ENCODE measurements at places on chromosomes 3 and 15.

DNA sequence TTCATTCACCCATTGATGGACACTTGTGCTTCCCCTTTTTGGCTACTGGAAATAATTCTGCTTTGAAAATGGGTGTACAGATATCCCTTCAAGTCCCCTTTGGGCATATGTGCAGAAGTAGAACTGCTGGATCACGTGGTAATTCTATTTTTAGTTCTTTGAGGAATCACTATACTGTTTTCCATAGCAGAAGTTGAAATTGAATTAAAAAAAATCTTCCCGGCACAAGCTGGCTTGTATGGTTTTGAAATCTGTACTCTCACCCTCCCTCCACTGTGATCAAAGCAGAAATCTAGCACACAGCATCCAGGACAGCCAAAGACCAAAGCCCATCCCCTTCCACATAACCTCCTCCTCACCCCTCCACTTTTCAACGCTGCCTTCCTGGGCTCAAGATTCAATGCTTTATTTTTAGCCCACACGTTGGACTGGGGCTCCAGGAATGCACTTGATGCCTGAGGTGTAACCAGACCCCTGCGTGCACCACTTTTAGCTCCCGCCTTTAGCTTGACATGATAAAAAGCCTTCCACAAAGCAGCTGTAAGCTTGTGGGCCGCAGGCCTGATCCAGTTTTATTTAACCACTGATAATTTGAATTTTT is 29.9 kb downstream of the TMEM40 start:
- DNase-seq = peak; percentile 29

DNA sequence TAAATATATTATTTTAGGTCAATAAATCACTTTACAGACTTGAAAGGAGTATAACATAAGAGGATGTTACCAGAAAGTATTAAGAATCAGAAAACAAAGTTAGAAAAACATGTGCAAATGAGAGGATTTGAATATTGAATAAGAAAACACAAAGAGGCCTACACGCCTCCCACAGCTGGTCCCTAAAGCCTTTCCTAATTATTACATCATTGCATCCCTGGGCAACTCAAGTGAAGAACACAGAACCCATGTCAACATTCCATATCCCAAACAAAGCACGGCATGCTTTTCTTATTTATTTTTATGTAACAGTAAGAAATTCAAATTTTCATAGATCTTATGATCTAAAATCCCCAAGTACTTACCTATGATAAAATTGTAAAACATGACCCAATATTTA is 61.2 kb downstream of the HERC1 start:
- no peak for DNase-seq

DNA sequence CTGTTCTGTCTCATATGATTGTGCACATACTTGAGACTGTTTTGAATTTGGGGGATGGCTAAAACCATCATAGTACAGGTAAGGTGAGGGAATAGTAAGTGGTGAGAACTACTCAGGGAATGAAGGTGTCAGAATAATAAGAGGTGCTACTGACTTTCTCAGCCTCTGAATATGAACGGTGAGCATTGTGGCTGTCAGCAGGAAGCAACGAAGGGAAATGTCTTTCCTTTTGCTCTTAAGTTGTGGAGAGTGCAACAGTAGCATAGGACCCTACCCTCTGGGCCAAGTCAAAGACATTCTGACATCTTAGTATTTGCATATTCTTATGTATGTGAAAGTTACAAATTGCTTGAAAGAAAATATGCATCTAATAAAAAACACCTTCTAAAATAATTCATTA is 5.1 kb downstream of the CCR5 start:
- DNase-seq = no peak

GRCh38 chr15:56723787-56724186 is 9.5 kb downstream of the ZNF280D start:
- DNase-seq = no peak

DNA sequence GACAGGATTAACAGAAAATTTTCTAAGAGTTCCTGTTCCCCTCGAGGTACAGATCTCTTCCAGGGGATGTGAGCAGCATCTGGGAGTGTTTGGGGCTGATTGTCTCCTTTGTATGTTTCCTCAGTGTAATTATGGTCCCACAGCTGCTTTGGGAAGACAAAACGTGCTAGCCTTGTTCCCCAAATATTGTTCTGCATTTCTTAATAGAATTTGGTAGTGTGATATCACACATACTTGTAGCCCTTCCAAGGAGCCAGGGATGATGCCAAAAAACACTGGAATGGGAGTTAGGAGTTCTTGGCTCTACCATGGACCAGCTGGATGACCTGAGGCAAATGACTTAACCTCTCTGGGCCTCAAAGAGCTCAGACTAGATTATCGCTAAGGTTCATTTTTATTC is 19.0 kb upstream of the AGBL1 start:
- no peak for DNase-seq

- no peak for DNase-seq
Observed at GRCh38 chr3:68249265-68249664, 594.9 kb upstream of the SUCLG2 start.

DNA sequence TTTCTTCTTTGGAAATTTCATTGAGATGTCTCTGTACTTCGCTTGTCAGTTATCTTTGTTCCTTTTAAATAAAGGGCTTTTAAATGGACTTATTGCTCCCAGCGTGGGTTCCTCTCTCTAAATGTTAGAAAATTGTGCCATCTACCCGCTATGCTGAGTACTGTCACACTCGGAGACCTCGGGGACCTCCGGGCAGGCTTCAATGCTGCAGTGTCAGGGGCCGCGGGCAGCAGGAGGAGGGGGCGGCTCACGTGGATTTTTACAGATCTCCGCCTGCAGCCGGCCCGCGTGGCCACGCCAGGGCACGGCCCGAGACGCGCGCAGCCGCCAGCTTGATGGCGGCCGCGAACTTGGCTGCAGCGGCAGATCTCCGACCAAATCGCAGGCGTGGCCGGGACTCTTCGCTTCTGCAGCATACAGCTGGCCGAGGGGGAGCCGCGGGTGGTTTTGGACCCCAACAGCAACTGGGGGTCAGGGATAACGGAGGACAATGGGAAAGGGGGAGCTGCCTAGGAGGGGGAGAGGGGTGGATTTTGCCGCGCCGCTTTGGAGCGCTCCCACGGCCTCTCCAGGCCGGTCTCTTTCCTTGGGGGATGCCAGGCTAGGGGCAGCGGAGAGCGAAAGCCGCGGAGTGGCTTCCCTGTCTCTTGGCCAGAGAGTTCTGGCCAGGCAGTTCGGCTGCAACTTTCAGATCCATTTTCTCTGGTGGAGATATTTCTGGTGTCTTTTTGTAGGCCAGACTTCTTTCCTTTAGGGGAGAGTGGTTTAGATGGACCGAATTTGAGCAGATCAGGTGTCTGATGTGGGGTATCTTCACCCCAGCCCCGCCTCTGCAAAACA is 15.3 kb downstream of the NR2F2 start:
- DNase-seq = peak; percentile 95

- no peak for DNase-seq
Observed at GRCh38 chr15:96494505-96494904, 164.0 kb downstream of the NR2F2 start.

GRCh38 chr3:13145826-13146642 is 72.8 kb upstream of the IQSEC1 start:
- DNase-seq = no peak

DNA sequence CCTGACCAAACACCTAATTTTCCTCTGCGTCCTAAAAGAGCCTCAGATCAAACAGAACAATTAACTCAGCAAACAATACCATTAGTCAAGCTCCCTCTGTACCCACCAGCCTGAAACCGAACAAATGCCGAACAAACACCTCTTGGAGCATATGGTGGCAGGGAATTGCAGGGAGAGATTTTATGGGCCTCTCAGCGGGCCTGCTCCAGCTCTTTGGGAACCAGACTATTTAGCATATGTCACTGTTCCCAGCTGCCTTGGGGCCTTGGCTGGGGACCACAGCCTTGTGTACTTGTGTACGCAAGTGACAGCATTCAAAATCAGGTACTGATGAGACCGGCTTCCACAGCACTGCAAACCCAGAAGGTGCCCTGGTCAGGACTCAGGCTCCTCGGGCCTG is 388.8 kb upstream of the PPP2R3A start:
- DNase-seq = no peak

GRCh38 chr3:194607592-194608389 is 25.4 kb downstream of the TMEM44 start:
- DNase-seq = no peak

DNA sequence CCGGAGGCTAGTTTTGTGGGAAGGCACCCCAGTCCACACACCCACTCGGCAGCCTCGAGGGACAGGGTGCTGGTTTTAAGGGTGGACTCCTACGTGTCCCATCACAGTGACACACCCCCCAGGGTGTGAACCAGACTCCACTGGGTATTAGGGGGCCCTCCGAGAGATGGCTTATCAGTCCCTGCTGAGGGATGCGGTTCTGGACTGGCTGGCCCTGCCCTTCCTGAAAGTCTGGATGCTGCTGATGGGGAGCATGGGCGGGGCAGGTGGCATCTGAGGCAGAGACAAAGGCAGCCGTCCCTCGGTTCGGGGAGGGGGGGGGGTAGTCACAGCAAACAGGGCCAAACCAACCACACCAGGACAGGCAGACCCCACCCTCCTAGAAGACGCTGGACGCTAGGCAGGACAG is 939 bp upstream of the ULK3 start:
- no peak for DNase-seq

- DNase-seq = no peak
Observed at GRCh38 chr3:189132231-189132671, 39.5 kb upstream of the TPRG1 start.

GRCh38 chr15:67397139-67397538 is 123.8 kb upstream of the C15orf61 start:
- no peak for DNase-seq

GRCh38 chr15:57302640-57303257 is 73.6 kb upstream of the CGNL1 start:
- DNase-seq = no peak

GRCh38 chr3:95459706-95460105 is 1354.7 kb upstream of the EPHA6 start:
- no peak for DNase-seq

- DNase-seq = no peak
Observed at GRCh38 chr15:37695719-37696118, 238.7 kb upstream of the TMCO5A start.

GRCh38 chr3:66259566-66260255 is 38.9 kb downstream of the SLC25A26 start:
- no peak for DNase-seq

- no peak for DNase-seq
Observed at GRCh38 chr3:55512571-55513343, 25.7 kb upstream of the WNT5A start.

GRCh38 chr15:22891426-22892210 is 53.2 kb downstream of the NIPA2 start:
- DNase-seq = no peak

DNA sequence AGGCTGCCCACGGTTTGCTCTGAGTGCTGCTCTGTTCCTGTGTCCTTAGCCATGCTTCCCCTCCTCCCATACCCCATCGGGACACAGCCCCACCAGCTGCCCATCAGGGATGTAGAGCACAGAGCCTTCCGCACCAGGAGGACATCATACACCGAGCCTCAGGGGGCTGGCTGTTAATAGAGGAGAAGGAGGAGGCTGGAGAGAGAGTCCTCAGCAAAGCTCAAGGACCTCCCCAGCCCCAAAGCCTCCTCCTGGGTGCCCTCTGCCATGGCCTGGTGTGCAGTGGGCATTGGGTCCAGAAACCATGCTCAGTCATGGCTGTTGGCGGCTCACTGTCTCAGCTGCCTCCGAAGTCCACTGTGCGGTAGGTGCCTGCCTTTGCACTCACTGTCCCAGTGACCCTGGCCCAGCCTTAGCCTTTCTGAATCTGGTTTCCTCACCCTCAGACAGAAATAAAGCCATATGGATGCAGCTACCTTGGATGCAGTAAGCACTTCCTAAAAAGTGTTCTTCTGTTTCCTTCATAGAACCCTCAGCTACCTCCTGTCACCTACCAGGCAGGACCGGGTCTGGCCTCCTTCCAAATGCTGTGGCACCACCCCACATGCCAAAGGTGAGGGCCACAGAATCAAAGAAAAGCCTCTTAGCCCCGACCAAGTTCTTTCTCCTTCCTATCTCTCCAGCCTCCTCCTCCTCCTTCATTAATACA is 53.9 kb downstream of the ACAD9 start:
- DNase-seq = no peak

DNA sequence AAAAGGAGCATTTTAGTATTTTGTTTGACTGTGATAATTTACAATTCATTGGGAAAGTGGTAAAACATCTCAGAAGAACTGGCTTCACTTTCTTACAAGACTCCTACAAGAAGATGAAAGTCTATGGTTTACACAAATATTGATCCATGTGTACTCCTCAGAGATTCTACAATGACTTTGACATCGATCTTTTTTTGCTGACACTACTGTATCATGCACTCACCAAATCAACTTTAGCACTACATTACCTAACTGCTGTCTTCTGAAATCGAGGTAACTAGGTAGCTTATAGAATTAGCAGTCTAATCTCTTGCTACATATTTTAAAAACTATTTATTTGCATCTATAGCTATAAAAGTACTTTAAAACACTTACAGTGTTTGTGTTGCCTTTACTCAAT is 757.6 kb downstream of the TBL1XR1 start:
- DNase-seq = no peak

GRCh38 chr3:134326760-134327593 is 47.3 kb downstream of the AMOTL2 start:
- DNase-seq = peak; percentile 58

GRCh38 chr15:74311734-74312444 is 55.6 kb downstream of the CYP11A1 start:
- DNase-seq = no peak

DNA sequence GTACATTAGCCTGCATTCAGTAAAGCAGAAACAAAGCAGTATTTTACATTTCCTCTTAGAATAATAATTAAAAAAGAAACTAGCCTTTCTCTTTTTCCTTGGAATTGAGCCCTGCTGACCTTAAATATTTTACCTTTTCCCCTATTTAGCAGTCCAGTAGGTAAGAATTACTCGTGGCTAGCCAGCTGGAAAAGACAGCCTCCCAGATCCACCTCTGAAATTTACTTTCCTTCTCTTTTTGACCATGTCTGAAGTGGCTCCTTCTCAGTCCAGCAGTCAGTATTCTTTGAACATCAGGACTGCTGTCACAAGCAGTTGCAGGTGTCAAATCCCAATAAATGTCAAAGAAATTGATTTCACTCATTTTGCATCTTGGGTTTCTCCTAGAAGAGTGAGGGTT is 311.5 kb upstream of the DCBLD2 start:
- DNase-seq = no peak

GRCh38 chr15:70853318-70853972 is 512 bp downstream of the LARP6 start:
- peak; percentile 86 for DNase-seq

DNA sequence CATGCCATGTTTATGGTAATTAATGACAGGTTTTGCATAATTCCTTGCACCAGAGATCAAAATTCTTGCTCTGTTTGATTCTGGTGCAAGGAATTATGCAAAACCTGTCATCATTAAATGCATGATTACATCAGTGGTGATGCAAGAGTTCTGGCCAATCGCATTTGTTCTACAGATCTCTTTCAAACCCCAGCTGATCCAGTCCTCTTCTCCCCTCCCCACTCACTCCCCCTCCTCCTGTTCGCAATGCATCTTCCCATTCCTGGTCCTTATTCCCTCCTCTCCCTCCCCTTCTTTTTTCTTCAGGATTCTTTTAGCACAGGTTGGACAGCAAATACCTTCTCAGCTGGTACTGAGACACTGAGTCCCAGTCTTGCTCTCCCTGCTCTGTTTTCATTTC is 82.1 kb downstream of the GABRB3 start:
- DNase-seq = no peak

GRCh38 chr3:33645060-33645647 is 72.9 kb downstream of the CLASP2 start:
- DNase-seq = peak; percentile 37

Measured in right kidney (tissue), 9 donors.